Femur (tissue), 1 donor: ENCODE measurements at places on chromosomes 16 and 17.
A peak's percentile ranks its signal among the peaks of the same experiment; 100 is the strongest.

- DNase-seq: no peak
Measured at GRCh38 chr16:86951831-86952598, 365.2 kb downstream of the C16orf95 start.

- DNase-seq: peak; percentile 49
Measured at GRCh38 chr17:8140065-8141029, 11.9 kb downstream of the PER1 start.

GRCh38 chr16:89912143-89912542 lies 6.5 kb upstream of the MC1R start:
- DNase-seq: peak; percentile 19

DNA sequence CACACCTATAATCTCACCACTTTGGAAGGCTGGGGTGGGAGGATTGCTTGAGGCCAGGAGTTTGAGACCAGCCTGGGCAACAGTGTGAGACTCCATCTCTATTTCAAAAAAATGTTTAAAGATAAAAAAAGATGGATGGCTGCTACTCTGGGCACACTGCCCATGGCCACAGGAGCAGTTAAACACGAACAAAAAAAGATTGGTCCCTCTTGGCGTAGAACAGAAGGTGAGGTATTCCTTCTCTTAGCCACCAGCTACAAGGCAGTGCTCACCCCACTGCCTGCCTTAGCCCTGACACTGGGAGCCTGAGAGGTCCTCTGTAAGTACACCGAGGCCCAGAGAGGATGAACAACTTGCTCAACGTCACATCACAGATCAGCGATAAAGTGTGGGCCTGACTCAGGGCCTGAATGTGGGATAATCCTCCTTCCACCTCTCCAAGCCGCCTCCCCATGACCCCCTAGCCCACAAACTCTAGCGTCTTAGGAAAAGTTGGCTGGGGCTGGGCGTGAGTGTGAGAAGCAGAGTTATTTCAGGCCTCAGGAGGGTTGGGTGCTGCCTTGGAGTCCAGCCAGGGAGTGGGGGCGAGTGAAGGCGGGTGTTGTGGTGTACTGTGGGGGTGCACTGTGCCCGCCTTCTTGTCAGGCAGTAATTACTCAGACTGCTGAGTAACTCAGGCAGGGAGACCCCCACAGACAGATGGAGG lies 2.3 kb upstream of the DPH1 start:
- DNase-seq: no peak

DNA sequence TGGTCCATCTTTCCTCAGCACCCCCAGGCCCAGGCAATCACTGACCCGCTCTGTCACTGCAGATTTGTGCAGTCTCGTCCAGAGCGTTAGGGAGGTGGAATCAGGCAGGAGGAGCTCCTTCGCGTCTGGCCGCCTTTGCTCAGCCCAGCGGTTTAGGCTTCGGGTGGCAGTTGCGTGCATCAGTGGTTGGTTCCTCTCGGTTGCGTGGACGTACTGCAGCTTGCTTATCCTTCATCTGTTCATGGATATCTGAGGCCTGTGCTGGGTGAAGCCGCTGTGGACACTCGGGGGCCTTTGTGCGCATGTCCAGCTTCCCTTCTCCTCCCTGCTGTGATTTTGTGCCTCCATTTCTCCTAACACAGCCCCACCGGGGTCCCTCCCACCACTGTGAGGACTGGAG lies 4.7 kb upstream of the P2RX1 start:
- DNase-seq: no peak

GRCh38 chr16:10750793-10751192 lies 7.2 kb downstream of the NUBP1 start:
- DNase-seq: no peak

DNA sequence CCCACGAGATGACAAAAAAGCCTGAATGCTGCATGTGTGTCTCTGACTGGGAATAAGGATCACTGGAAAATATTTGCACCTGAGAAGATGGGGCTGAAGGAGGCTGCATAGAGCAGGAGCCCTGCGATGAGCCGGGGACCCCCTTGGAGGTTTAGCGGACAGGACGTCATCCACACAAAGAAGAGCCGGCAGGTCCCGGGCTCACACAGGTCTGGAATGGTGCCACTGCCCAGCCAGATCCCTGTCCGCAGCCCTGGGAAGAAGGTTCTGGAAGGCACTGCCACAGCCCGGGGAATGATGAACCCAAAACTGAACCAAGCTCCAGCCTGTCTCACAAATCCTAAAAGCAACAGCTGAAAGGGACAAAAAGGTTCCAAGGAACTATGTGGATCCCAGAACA lies 101.8 kb downstream of the ANKRD11 start:
- no peak for DNase-seq

DNA sequence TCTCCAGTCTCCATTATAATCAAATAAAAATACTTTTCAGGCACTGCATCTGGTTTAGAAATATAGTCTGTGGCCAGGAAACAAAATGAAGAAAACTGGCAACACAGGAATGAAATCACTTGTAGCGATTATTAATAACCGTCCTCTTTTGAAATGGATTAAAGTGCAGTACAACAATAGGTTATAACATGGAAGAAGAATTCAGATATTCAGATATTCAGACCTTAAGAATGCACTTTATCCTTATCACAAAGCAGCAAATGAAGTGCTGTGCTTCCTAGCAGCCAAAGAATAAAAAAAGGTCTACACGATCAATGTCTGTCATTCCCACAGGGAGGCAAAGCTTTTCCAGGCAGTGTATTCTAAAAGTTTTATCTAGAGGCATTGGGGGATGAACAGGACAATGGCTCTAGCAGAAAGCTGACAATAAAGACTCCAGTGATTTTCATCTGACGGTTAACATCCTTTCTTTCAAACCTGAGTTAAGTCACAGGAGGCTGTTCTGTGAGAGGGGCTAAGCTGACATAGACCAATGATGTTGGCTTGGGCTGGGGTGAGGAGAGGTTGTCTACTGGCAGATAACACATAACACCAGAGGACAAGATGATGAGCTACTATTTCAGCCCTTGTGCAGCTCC lies 259.2 kb downstream of the SLC39A11 start:
- DNase-seq: no peak

GRCh38 chr17:59565959-59566324 lies 532 bp downstream of the DHX40 start:
- peak; percentile 73 for DNase-seq

GRCh38 chr17:41307647-41308046 lies 1.5 kb downstream of the KRTAP16-1 start:
- no peak for DNase-seq

- DNase-seq: no peak
Measured at GRCh38 chr16:65789161-65789945, 577.1 kb upstream of the CDH5 start.

- DNase-seq: peak; percentile 75
Measured at GRCh38 chr16:64469906-64470702, 651.8 kb downstream of the CDH11 start.

GRCh38 chr17:1635675-1636465 lies 7.2 kb upstream of the SLC43A2 start:
- DNase-seq: no peak
